ENCODE measurements at places on chromosomes 1 and 21. TPM values are rescaled to one million over a fixed set of nuclear protein-coding genes. Genes with fewer than 3 reads are reported as not detected.

USP1 gene
- 29.4 TPM for total RNA-seq

CIART gene
- total RNA-seq, result 0.60 TPM

PLEKHN1 gene
- total RNA-seq, result 1.3 TPM

BLACAT1 gene
- total RNA-seq, result 0.07 TPM

HAX1 gene
- total RNA-seq, result 118 TPM

RGS1 gene
- not detected for total RNA-seq

MATN1 gene
- total RNA-seq, result not detected

MPC2 gene
- total RNA-seq, result 43.8 TPM

COL11A1 gene
- total RNA-seq, result not detected

CYB5RL gene
- total RNA-seq, result 5.4 TPM

OR10Z1 gene
- total RNA-seq, result not detected

SERPINC1 gene
- not detected for total RNA-seq

CCDC185 gene
- not detected for total RNA-seq

HSPA6 gene
- total RNA-seq, result not detected

SIK1 gene
- 0.67 TPM for total RNA-seq

RGS8 gene
- total RNA-seq, result not detected

TNFRSF9 gene
- 0.89 TPM for total RNA-seq

TNNT2 gene
- total RNA-seq, result not detected

ERICH3 gene
- total RNA-seq, result not detected

PFKL gene
- total RNA-seq, result 137 TPM

Measured in mammary microvascular endothelial cell (primary cell).